ENCODE measurements at places on chromosomes 7 and 10. TPM values are rescaled to one million over a fixed set of nuclear protein-coding genes. Genes with fewer than 3 reads are reported as not detected.

- no peaks in the 10 kb centered on the region for H3K36me3 ChIP-seq
- H3K4me1 ChIP-seq, result no peaks in the 10 kb centered on the region
- no peak overlapping the region for H3K27ac ChIP-seq
- no peak overlapping the region for H3K4me3 ChIP-seq
- no peak for DNase-seq
- peaks cover 4% of the 10 kb centered on the region for H3K27me3 ChIP-seq
Observed at GRCh38 chr7:1587738-1588137, 17.9 kb upstream of the PSMG3 start.

- no peaks in the 10 kb centered on the region for H3K4me1 ChIP-seq
- no peaks in the 10 kb centered on the region for H3K36me3 ChIP-seq
- H3K4me3 ChIP-seq, result no peak overlapping the region
- H3K27me3 ChIP-seq, result no peaks in the 10 kb centered on the region
- no peak overlapping the region for H3K27ac ChIP-seq
Observed at GRCh38 chr7:8035192-8035591, 66.6 kb downstream of the GLCCI1 start.

DNA sequence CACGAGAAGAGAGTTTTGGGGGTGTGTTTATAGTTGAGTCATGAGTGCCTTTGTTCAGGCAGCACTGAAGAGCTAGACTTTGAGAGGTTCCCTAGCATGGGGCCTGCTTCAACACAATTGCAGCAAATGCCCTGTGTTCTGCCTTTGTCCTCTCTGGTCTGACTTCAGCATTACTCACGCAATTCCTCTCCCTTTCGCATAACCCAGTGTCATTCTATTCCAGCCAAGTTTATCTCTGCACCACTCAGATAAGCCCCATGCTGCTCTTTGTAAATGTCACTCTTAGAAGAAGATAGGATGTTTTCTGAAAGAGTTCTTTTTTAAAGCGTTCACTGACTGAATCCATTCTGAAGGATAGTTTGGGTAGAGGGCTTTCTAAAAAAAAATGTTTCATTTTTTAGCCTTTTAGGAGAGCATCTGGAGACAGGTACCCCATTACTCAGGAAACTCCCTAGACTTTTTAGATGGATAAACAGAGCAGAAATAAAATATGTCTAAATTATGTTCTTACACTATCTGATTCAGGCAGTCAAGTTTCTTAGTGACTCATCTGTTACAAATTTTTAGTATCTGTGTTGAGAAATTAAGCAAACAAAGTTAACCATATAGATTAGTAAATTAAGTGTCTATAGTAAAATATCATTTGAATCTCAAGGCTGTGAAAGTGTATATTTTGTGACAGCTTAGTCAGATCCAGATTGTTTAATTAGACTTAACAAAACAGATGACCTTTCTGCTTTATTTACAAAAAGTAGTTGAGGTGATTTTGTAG lies 318.5 kb downstream of the GPR158 start:
- H3K4me3 ChIP-seq, result no peak overlapping the region
- H3K27ac ChIP-seq, result no peak overlapping the region
- H3K4me1 ChIP-seq, result no peaks in the 10 kb centered on the region
- H3K36me3 ChIP-seq, result no peaks in the 10 kb centered on the region
- H3K27me3 ChIP-seq, result no peaks in the 10 kb centered on the region
- DNase-seq, result no peak

GRCh38 chr7:17367502-17367901 lies 69.0 kb downstream of the AHR start:
- no peak overlapping the region for H3K4me3 ChIP-seq
- no peaks in the 10 kb centered on the region for H3K27me3 ChIP-seq
- H3K4me1 ChIP-seq, result no peaks in the 10 kb centered on the region
- no peak overlapping the region for H3K27ac ChIP-seq

DNA sequence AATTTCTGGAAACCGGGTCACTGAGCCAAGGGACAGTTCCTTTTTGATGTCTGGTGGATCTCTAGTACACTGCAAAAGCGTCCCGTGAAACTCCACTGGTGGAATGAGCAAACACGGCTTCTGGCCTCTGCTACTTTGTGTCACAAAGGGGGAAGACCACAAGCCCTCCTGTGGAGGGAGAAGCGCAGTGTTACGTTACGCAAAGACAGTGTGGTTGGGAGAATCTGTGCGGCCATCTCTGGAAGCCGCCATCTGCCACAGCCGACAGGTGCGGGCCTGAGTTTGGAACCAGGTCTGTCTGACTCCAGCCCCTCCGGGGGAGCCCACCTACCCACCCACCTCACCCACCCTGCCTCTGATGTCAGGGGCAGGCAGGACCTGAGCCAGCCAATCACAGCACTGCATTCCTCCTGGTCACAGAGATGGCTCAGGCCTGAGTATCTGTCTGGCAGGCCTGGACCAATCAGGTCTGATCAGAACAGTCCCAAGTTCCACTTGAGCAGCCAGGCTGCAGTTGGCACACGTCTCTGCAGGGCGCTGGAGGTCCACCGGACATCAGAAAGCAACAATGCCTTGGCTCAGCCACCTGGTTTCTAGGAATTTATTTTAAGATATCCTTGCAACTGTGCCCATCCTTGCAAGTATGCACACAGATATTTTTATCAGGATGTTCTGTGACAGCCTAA lies 3.0 kb upstream of the CYP2W1 start:
- H3K4me3 ChIP-seq, result no peak overlapping the region
- H3K27me3 ChIP-seq, result no peaks in the 10 kb centered on the region
- DNase-seq, result no peak
- peak overlapping the region; percentile 100 for H3K27ac ChIP-seq
- H3K36me3 ChIP-seq, result peaks cover 3% of the 10 kb centered on the region

DNA sequence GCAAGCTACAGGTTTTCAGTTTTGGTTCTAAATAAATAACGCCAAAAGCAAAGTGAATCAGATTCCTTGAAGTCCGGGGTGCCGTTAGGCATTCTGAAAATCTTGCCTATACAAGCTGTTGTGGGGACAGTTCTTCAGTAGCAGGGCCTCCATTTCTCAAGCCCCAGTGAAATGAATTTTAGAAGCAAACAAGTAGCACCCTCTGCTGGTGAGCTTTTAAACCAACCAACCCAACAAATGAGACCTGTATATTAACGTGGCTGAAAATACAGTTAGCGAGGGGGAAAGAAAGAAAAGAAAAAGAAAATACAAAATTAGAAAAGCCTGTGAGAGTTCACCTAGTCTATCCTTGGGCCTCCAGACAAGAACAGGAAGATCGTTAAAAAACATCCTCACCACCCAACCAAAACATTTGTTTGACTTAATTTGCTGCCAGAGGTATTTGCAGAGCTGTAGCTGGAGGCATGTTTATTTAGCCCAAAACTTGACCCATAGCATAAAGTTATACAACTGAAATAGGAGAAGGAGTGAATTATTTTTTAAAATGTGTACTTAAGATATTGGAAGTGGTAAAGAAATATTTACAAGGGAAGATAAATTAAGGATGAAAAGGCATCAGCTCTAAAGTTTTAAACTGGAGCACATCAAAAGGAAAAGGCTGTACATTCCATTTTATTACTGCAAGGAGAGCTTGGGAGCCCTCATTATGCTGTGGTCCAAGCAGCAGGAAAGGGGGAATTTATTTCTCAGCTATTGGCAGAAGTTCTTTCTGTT lies 98.9 kb downstream of the DYNC1I1 start:
- H3K4me1 ChIP-seq, result no peaks in the 10 kb centered on the region
- no peaks in the 10 kb centered on the region for H3K27me3 ChIP-seq
- H3K36me3 ChIP-seq, result no peaks in the 10 kb centered on the region

- H3K27me3 ChIP-seq, result peaks cover 45% of the 10 kb centered on the region
- H3K27ac ChIP-seq, result no peak overlapping the region
- no peaks in the 10 kb centered on the region for H3K4me1 ChIP-seq
- DNase-seq, result no peak
Observed at GRCh38 chr10:132798876-132799275, 12.9 kb upstream of the NKX6-2 start.

GRCh38 chr10:5608608-5609220 lies 57.7 kb downstream of the ASB13 start:
- DNase-seq, result no peak
- H3K27me3 ChIP-seq, result no peaks in the 10 kb centered on the region
- no peak overlapping the region for H3K4me3 ChIP-seq
- no peaks in the 10 kb centered on the region for H3K36me3 ChIP-seq

GRCh38 chr7:66308411-66308810 lies 103.3 kb downstream of the TPST1 start:
- H3K4me1 ChIP-seq, result peaks cover 66% of the 10 kb centered on the region
- no peaks in the 10 kb centered on the region for H3K36me3 ChIP-seq
- no peaks in the 10 kb centered on the region for H3K27me3 ChIP-seq

- peaks cover 36% of the 10 kb centered on the region for H3K36me3 ChIP-seq
- H3K4me1 ChIP-seq, result peaks cover 49% of the 10 kb centered on the region
- H3K27me3 ChIP-seq, result no peaks in the 10 kb centered on the region
- no peak overlapping the region for H3K27ac ChIP-seq
Observed at GRCh38 chr7:55191926-55192692, 173.0 kb upstream of the LANCL2 start.

GRCh38 chr7:98157761-98158160 lies 51.1 kb downstream of the LMTK2 start:
- DNase-seq, result no peak
- H3K36me3 ChIP-seq, result peaks cover 63% of the 10 kb centered on the region
- no peaks in the 10 kb centered on the region for H3K27me3 ChIP-seq

DNA sequence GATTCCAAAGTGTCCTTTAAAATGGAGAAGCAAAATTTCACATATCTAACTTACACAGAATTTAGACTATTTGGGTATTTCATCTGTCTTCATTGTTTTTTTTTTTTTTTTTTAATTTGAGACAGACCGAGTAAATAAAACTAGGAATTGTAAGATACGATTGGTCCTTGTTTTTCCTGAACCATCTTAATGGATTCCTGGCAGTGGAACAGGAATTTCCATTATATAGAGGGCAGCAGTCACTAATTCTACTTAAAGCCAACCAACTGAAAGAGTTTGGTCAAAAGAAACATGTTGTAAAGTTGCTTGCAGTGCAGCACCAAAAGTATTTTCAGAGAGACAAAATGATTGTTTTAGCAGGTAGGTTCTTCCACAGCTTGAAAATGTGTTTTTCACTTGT lies 72.5 kb upstream of the HGF start:
- no peaks in the 10 kb centered on the region for H3K36me3 ChIP-seq
- H3K4me3 ChIP-seq, result no peak overlapping the region
- no peak for DNase-seq
- no peak overlapping the region for H3K27ac ChIP-seq
- H3K4me1 ChIP-seq, result no peaks in the 10 kb centered on the region

- H3K4me3 ChIP-seq, result no peak overlapping the region
- H3K27me3 ChIP-seq, result no peaks in the 10 kb centered on the region
- H3K4me1 ChIP-seq, result peaks cover 52% of the 10 kb centered on the region
Observed at GRCh38 chr10:99850021-99850766, 67.8 kb downstream of the ABCC2 start.

DNA sequence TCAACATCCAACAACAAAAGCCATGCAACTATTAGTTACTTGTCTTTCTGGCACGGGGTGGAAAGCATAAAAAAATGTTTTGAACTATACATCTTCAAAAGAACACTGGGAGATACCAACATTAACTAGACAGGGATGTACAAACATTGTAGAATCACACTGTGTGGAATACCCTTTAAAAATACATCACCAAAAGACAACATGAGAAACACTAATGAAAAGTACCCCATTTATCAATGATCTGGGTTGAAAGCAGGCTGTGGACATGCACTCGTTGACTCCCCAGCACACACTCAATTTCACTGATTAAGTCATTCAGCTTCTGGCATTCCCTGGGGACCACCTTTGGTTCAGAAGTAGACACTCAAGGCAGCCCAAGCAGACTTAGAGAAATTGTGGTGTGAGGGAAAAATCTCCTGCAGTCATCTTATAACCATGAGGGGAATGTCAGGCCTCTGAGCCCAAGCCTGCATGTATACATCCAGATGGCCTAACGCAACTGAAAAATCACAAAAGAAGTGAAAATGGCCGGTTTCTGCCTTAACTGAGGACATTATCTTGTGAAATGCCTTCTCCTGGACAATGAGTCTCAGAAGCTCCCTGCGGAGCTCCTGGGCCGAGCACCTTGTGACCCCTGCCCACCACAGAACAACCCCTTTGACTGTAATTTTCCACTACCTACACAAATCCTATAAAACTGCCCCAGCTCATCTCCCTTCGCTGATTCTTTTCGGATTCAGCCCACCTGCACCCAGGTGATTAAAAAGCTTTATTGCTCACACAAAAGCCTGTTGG lies 53.0 kb downstream of the CACUL1 start:
- DNase-seq, result no peak
- no peak overlapping the region for H3K27ac ChIP-seq
- H3K36me3 ChIP-seq, result peaks cover 20% of the 10 kb centered on the region

GRCh38 chr10:121974535-121975294 lies at the start of gene NSMCE4A:
Gene NSMCE4A, minus strand, starts transcription at chr10:121975217. Its CDS starts 52 bp downstream, at chr10:121975165.
- H3K4me1 ChIP-seq, result peaks cover 27% of the 10 kb centered on the region
- peak within 1 kb of the TSS; percentile 83 for H3K4me3 ChIP-seq
- H3K27ac ChIP-seq, result peak within 1 kb of the TSS; percentile 97
- peak; percentile 60 for DNase-seq

DNA sequence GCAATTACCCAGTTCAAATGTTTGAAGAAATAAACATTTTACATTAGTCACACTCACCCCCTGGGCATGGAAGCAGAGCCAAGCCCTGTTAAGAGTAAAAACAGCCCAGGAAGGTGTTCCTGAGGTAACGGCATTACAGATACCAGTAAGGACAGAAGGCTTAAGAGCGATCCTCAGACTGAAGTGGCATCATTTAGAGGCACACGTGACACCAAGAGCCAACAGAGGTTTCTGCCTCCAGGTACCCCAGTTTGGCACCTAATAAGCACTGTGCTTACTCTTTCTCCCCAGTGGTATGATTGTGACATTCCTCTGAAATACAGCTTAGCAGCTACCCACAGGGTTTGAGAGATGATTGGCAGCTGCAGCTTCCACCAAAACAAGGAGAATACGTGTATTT lies 17.2 kb downstream of the MMS19 start:
- peaks cover 71% of the 10 kb centered on the region for H3K36me3 ChIP-seq
- H3K27me3 ChIP-seq, result no peaks in the 10 kb centered on the region
- no peak overlapping the region for H3K4me3 ChIP-seq
- H3K4me1 ChIP-seq, result peaks cover 19% of the 10 kb centered on the region

- no peak for DNase-seq
- no peak overlapping the region for H3K4me3 ChIP-seq
- H3K36me3 ChIP-seq, result no peaks in the 10 kb centered on the region
Observed at GRCh38 chr7:149423449-149424110, 37.3 kb downstream of the ZNF777 start.

The GATA3 gene
- not detected for total RNA-seq

The SLC16A9 gene
- total RNA-seq, result 0.07 TPM

The RNF32 gene
- not detected for total RNA-seq

The AKR1C8 gene
- total RNA-seq, result not detected

The PSMC2 gene
- total RNA-seq, result 181 TPM

The PTPRN2 gene
- total RNA-seq, result 1.7 TPM

The HKDC1 gene
- total RNA-seq, result 12.4 TPM

The CCL24 gene
- not detected for total RNA-seq

The MSMB gene
- total RNA-seq, result not detected

The GPNMB gene
- total RNA-seq, result 1.6 TPM

The MGAM2 gene
- not detected for total RNA-seq

The SLC25A13 gene
- total RNA-seq, result 84.9 TPM

The APBB1IP gene
- not detected for total RNA-seq

The RBP4 gene
- total RNA-seq, result 642 TPM

The ZNF3 gene
- 56.9 TPM for total RNA-seq

Data from HepG2 (cell line).